ENCODE measurements at places on chromosomes 1 and 21. TPM values are rescaled to one million over a fixed set of nuclear protein-coding genes. Genes with fewer than 3 reads are reported as not detected.

Gene ATP1A2
- polyA plus RNA-seq: 6.2 TPM

Gene PRELP
- 0.68 TPM for polyA plus RNA-seq

Gene MYCBP
- polyA plus RNA-seq: 17.3 TPM

Gene S100A2
- 5.2 TPM for polyA plus RNA-seq

Gene SH2D5
- polyA plus RNA-seq: 4.9 TPM

GRCh38 chr1:92994105-92994712 lies 32.9 kb upstream of the DIPK1A start:
- peak; percentile 74 for DNase-seq

DNA sequence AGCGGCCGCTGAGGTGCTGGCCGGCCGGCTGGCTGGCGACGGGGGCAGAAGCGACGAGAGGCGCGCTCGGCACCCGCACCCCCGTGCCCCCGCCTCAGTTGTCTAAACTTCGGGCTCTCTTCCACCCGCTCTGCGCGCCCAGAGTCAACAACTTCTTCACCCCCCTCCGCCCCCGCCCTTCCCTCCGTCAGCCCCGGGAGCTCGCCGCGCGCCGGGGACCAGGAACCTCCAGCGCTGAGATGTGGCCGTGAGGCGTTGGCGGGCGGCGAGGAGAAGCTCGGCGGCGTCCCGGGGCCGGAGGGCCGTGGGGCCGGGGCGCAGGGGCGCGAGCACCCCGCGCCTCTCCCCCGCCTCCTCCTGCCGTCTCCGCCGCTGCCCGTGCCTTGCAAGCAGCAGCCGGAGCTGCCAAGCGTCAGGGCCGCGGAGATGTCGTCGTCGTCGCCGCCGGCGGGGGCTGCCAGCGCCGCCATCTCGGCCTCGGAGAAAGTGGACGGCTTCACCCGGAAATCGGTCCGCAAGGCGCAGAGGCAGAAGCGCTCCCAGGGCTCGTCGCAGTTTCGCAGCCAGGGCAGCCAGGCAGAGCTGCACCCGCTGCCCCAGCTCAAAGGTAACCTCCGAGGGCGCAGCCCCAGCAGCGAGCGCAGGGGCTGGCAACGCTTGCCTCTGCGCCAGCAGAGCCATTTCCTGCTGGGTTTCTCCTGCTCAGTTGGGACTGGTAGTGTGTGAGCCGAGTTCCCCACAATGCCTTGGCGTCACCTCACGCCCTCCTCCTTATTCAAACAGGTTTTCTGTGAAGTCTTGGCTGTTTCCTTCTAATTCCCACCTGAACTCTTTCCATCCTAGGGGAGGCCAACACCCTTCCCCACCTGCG lies 710 bp downstream of the PPP2R5A start:
- no peak for DNase-seq

GRCh38 chr1:60612790-60613189 lies 469.6 kb upstream of the NFIA start:
- DNase-seq: no peak

DNA sequence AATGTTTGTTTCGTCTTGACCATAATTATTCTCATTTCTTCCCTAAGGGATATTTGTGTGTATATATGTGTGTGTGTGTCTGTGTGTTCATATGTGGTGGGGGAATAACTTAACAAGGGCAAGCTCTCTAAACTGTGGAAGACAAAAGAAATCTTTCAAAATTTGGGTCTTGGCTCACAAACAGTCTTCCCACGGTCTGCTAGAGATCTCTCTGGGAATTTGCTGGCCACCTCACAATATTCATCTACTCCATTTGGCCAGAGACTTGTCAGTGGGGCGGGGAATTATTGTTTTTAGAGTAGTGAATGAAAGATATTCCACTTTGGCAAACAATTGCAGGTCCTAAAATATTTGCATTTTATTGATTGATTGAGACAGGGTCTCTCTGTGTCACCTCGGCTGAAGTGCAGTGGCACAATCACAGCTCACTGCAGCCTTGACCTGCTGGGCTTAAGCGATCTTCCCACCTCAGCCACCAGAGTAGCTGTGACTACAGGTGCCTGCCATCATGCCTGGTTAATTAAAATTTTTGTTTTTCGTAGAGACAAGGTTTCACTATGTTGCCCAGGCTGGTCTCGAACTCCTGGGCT lies 8.0 kb upstream of the EIF2B3 start:
- DNase-seq: no peak

- DNase-seq: no peak
These were observed 5.3 kb downstream of the PLXNA2 start for GRCh38 chr1:208238710-208239472.

DNA sequence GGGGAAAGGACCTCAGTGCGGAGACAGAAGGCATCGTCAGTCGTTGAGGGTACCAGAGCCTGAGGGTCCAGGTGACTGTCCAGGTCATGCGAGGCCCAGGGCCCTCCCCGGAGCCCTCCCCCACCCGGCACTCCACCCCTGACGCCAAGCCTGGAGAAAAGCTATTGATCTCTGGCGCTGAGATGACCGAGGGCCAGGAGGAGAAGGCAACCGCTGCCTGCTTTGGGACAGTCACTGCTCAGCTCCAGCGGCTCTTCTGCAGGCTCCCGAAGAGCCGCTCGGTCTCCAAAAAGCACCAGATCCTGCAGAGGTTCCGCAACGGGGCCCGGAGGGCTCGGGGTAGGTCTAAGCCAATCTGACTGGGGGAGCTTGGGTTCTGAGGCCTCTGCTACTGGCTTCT lies 10.9 kb downstream of the RASSF5 start:
- DNase-seq: no peak

GRCh38 chr1:203584507-203584906 lies 42.1 kb upstream of the ATP2B4 start:
- DNase-seq: no peak

GRCh38 chr21:45991606-45992300 lies 10.2 kb downstream of the COL6A1 start:
- no peak for DNase-seq

DNA sequence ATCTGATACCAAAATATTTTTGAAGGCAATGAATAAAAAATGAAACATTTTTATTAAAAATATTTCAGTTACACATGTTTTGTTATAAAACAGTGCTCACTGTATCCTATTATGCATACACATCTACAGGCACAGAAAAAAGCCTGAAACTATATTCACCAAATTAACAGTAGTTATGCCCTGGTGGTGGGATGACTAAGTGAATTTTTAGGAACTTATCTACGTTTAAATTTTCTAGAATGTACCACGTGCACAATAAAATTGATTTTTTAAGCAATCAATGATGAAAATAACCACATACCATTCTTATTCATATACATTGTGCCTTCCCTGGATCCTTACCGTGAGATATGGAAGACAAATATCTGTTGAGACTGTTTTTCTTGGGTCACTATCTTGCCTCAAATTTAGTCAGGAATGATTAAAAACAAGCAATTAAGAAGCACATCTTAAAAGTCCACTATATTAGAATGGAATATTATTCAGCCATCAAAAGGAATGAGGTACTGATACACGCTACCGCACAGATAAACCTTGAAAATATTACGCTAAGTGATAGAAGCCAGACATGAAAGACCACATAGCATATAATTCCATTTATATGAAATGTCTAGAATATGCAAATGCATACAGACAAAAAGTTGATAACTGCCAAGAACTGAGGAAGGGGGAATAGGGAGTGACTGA lies 17.4 kb downstream of the TP53BP2 start:
- DNase-seq: no peak

DNA sequence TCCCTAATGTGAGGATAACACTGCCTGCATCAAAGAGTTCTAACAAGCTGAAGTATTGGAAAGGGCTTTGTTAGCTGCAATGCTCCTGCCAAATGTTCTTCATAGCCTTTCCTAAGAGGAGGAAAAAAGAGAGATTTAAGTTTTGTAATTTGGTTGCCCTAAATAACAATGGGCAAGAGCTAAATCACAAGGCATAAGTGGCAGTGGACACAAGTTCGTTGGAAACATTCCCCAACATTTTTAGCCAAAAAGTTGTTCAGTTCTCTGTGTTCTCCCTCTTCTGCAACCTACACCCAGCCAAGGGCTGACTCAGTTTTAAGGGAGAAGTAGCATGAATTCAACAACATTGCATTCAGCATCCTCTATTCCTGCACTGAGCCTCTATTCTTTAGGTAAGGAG lies 2.6 kb upstream of the UQCRHL start:
- no peak for DNase-seq

GRCh38 chr1:41661428-41662060 lies 177.1 kb upstream of the EDN2 start:
- DNase-seq: no peak

DNA sequence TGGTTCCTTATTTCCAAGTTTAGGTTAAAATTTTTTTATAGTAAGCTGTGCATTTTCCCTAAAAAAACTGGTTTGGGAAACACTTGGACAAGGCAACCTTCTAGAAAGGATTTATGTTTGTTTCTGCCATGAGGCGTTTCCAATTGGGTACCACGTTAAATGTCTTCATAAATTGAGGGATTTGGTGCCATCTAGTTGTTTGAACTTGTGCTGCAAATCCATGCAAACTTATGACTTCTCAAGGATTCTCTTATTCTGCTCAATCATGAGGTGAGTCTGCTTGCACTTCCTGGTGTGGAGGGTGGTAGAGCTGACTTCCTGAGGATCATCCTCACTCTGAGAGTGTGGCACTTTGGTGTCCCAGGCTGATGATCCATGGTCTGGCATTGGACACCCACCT lies 123.3 kb downstream of the PCNX2 start:
- no peak for DNase-seq

DNA sequence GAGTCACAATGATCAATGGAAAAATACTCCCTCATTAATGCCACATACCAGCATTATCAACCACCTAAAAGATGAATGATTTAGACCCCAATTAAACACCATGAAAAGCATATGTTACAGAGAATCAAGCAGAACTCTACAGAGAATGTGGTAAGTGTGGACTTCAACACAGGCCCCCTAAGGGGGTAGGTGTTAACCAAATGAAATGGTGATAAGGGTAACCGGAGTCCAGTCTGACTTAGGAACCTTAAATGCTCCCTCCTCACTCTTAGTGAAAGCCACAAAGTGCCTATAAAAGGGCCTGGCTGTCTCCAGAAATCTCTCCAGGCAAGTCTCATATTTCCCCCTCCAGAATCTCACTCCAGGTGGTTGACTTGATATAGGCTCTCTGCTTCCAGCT lies 149.2 kb upstream of the FOXD3 start:
- DNase-seq: no peak

DNA sequence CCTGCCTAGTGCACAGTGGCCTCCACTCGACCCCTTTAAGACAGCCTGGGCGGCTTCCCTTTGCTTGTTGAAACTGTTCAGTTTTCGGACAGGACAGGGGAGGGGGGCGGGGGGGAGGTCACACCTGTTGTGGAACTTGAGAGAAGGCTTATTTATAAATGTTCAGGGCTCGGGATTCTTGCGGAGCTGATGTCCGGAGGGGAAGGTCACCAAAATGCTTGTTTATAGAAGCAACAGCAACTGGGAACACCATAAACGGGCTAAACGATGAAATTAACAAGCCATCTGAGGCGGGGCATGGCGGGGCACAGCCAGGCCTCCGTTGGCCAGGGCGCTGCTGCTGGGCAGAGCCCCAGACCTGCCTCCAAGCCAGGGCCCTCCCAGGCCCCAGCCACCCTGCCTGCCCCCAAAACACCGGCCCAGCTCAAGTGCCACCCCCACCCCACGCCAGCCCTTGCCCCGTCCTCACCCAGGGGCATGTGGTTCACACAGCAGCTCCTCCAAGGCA lies 59.8 kb upstream of the CASZ1 start:
- no peak for DNase-seq

- DNase-seq: no peak
These were observed 13.4 kb downstream of the CFAP74 start for GRCh38 chr1:1990222-1990621.

DNA sequence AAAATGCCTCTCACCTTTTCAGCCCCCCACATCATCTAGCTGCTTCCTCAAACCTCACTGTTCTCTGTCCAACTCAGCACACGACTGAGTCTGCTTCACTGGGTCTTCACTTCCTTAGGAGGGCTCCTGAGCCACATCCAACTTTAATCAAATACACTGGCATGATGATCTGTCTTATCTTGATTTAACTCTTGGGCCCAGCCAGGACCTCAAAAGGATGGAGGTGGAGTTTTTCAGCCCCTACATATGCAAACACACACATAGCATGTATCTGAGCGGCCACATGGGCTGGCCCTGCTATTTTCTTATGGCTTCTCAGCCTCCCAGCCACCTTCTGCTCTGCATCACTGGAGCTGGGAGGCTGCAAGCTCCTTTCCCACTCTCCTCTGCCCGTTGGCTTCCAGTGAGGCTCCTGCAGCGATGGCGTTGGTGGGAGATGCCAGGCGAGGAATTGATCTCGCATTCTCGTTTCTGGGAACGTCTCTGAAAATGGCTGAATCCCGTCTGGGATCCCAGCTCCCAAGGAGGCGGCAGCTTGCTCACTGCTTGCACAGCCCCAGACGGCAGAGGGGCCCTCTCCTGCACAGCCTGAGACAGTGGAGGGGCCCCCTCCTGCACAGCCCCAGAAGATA lies 1.8 kb upstream of the PRXL2B start:
- DNase-seq: no peak

GRCh38 chr1:19730793-19731192 lies 66.1 kb downstream of the HTR6 start:
- no peak for DNase-seq

DNA sequence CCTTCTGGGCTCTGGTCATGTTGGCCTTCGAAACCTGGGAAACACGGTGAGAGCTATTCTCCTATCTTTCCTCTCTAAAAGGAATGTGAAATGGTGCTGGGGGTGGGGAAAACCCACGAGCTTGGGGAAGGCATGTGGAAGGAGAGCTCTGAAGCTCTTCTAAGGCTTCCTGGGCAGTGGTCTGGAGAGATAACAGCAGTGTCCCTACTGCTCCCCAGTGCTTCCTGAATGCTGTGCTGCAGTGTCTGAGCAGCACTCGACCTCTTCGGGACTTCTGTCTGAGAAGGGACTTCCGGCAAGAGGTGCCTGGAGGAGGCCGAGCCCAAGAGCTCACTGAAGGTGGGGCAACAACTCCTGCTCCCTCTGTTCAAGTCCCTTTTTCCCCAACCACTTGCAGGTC lies 2.8 kb downstream of the USP21 start:
- DNase-seq: no peak

DNA sequence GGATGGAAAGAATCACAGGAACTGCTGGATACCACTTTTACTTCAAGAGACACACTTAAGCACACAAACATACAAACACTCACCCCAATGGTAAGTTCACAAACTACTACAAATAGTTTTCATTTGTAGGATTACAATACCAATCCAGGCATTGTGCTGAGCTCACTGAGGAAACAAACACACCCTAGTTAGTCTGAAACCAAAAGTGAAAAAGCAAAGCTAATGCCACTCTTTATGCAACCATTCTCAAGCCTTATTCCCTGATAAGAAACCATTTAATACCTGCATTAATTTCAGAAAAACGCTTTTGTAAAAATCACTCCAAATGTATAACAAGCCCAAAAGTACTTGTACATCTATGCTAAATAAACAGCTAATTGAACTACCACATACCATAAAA lies 38.3 kb downstream of the RNF115 start:
- DNase-seq: no peak
